ENCODE measurements at places on chromosomes 6 and 20. TPM values are rescaled to one million over a fixed set of nuclear protein-coding genes. Genes with fewer than 3 reads are reported as not detected.
A peak's percentile ranks its signal among the peaks of the same experiment; 100 is the strongest.

- DNase-seq: no peak
These were observed 430 bp upstream of the FAM110A start for GRCh38 chr20:833121-833449.

DNA sequence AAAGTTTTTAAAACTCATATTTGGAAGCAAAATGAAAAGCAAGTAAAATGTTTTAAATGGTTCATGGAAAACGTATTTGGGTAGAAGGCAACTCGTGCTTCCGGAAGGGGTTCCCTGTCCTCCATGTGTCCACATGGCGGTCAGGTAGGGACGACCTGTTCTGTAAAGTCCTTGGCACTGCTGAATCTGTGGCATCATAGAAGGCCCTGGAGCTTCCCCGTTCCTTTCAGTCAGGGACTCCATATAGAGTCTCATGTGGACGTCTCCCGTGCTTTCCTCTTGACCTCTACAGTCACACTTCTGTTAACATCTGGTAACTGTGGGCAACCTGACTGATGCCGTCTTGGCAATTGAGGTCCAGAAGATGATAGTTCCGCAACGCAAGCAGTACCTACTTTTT, 11.4 kb downstream of the DYNLT1 start:
- DNase-seq: no peak

GRCh38 chr20:5670874-5671273, 79.3 kb upstream of the SHLD1 start:
- DNase-seq: no peak

DNA sequence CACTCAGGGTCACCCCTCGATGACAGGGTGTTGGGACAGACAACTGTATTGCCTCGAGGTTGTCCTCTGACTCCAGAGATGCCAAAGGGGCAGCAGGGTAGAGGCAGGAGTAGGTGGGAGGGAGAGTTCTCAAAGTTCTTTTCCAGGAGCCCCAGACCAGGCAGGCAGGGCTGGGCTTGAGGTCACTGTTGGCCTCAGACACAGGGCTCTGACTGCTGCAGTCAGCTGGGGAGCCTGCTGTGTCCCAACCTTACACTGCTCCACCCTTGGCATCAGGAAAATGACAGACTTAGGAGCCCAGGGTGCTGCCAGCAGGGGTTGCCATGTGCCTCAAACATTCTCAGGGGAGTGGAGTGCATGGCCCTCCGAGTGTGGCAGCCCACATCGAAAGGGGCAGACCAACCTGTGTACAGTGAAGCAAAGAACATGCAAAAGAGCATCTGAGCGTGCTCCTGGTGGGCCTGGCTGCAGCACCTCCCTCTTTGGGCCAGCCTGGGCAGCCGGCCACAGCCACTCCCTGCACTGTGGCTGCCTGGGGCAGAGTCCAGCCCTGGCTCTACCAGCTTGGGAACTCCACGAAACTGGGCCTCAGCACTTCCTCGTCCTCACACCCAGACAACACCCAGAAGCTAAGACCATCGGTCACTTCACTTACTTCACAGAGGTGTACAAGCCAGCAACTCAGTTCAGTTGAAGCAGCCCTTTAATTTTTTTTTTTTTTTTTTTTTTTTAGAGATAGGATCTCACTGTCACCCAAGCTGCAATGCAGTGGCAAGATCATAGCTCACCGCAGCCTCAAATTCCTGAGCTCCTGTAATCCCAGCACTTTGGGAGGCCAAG, 24.0 kb downstream of the C6orf132 start:
- peak; percentile 10 for DNase-seq

FAM184A gene
- total RNA-seq: 4.1 TPM

DNA sequence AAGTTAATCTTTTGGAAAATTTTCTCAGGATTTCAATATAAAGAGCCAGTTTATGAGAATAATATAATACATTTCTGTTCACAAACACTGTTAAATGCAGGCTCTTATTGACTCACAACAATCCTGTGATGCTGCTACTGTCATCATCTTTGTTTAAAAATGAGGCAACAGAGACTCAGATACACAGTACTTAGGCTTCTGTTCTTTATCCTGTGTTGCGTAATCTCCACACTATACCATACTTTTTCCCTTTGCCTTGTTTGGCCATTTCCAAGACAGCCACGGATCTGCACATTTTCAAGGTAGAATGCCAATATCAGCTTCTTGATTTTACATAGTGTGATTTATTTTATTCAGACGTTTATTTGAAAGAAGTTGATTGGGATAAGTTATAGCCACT, 699.0 kb upstream of the CITED2 start:
- DNase-seq: peak; percentile 74

DNA sequence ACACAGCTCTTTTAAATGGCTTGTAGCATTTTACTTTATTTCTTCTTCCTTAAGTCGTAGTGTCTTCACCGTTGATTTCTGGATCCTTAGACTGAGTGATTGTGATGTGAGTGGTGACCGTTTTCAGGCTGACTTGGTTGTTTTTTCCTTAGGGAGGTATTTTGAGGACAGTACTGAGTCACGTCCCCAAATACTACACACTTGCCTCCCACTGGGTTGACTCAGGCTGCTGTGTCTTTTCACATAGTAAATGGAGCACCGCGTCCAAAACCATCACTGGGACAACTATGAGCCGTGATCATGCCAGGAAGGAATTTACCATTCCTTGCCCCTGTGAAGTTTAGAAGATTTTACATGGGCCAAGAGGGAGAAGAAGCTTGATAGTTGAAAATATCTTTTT, 174.1 kb downstream of the FARS2 start:
- DNase-seq: no peak

- no peak for DNase-seq
These were observed 12.0 kb downstream of the GATA5 start for GRCh38 chr20:62463651-62464424.

PLAGL2 gene
- 4.1 TPM for total RNA-seq

GRCh38 chr20:49888212-49889000, 26.9 kb downstream of the SPATA2 start:
- peak; percentile 82 for DNase-seq

SNRNP48 gene
- 15.8 TPM for total RNA-seq

DNA sequence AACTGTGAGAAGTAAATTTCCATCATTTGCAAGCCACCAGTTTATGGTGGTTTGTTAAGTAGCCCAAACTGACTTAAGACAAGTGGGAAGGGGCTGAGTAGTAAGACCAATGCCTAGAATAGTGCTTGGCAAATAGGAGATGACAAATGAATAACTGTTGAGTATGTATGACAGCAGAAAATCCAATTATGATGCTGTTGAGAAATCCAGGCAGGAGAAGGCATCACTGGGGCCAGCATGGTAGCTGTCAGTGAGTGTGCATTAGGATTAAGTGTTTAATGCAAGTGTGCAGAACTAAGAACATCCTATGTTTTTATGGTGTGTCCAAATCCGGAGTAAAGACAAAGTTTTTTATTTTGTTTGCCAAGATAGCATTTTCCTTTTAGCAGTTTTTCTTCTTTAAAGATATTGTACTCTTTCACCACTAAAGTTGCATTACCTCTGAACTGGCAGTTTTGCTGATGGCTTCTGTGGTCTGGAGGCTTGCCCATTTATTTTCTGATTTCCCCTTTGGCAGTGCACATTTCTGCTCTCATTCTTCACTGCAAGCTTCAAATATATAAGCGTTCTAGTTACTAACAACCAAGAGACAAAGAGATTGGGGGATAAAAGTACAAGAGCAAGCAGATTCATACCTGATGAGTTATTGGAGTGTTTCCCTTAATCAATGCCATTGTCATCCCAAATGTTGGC, 289.7 kb downstream of the KCNQ5 start:
- DNase-seq: no peak

F13A1 gene
- 0.03 TPM for total RNA-seq

- DNase-seq: peak; percentile 99
These were observed at the start of gene TMEM14B for GRCh38 chr6:10747251-10747972. Gene TMEM14B, plus strand, starts transcription at chr6:10747805. Its CDS starts 1,441 bp downstream, at chr6:10749246.

DNA sequence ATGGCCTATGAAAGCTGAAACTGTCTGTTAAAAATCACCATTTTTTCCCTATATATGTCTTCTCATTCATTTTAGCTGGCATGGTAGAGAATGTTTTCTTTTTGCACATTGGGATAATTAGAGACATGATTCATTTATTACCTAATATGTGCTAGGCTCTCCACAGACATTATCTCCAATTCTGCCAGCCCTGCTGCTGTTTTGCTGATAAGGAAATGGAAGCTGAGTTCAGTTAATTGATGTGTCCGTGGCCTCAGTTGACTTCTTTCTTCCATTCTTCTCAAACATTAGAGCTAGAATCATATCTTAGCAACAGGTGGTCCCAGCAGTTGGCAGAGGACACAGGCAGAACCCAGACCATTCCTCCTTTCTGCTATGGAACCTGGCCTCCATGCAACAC, 644.1 kb upstream of the CITED2 start:
- DNase-seq: no peak

TBXT gene
- total RNA-seq: not detected

GRCh38 chr6:31357886-31358285, 907 bp upstream of the HLA-B start:
- no peak for DNase-seq

CTCFL gene
- total RNA-seq: 0.42 TPM

DNA sequence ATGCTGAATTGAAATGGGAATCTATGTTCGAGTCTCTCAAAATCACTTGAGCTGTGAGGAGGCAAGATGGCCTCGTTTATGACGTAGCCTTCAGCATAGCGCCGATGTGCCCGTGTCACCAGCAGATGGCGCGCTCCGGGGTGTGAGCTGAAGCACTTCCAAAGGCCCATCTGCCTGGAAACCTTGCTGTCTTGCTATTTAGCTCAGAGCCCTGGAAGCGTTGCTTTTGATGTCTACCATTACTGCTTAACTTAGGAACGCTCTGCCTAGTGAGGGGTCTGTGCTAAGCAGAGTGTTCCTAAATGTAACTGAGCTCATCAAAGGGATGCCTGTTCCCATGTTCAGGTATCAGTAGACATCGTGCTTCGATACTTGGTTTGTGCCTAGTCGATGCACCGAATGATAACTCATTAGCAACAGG, 67.7 kb downstream of the SYCP2L start:
- DNase-seq: peak; percentile 94

DNA sequence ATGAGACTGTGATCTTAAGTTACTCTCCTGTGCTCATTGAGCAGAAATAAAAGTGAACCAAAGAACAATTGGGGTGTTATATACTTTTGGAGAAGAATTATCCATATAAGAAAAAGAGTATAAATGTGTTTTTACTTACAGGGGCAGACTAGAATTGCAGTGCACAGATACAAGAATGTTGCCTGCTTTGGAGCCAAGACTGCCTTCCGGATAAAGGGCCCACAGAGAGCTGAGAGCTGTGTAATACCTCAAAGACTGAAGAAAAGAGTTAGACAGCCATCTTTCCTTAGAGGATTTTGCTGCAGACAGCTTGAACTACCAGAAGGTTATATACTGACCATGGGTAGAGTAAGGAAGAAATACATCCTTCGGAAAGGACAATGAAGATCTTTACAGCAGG, 1235.5 kb upstream of the CITED2 start:
- DNase-seq: peak; percentile 26

DNA sequence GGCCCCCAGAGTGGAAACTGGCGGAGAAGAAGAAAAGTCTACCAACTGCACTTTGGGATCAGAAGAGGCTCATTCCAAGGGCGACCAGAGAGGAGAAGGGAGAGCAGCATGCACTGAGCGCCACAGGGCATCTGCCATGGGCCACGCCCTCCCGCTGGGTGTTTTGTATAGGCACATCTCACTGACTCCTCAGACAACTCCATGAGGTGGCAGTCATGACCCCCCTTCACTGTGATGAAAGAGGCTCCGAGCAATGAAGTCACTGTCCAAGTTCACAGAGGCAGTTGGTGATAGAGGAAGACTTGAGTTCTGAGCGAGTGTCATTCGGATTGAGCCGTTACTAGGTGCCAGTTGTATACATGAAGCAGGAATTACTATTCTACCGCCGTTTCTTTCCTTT, 15.4 kb downstream of the BPIFB1 start:
- DNase-seq: peak; percentile 14

DNA sequence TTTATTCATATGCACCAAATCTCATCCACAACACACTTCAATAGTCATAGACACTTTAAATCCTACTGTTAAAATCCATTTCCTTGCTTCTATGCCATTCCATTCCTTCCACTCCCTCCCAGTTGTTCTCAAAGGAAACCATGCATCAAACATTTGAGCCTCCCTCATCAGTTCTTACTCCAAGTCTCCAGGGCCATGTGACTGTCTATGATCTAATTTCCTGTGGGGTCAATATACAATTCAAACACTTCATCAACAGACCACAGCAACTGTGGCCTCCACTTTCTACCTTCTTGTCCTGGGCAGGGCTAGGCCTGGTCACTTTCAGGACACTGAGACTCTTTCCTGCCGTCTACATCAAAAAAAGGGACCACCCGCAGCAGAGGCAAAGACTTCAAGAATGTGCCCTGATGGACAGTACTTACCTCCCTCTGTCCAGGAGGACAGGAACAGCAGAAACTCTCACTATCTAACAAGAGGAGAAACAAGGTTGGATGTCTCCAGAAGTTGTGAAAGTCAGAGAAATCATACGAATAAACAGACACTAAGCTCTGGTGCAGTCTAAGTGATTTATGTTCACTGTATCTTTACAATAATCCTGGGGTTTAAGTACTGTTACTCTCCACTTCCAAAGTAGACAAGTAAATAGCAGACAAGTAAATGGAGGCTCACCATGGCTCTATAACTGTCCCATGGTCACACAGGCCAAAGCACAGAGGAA, 160.2 kb downstream of the QRSL1 start:
- no peak for DNase-seq
